Stimulated activated CD4-positive, alpha-beta T cell treated with anti-CD3 and anti-CD28 coated beads, Interleukin-4, amount 100 ng/mL, for 48 hours (primary cell): ENCODE measurements at places on chromosomes 7 and 10.

DNA sequence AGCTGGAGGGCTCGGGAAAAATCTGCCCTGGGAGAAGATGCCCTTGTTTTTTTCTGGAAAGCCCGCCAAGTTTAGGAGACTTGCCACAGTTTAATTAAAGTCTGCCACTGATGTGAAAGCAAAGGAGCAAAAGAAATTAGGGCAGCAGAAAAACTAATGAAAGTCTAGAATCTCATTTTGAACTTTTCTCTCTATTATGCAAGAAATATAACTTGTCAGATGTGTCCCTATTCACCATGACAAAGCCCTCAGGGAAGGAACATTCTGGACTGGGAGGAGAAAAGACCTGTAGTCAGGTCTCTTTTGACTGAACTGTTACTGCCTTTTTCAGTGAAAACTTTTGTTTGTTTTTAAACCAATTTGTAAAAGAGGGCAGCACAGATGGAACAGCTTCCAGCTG is 715.5 kb downstream of the SORCS3 start:
- no peak for DNase-seq

- DNase-seq: peak; percentile 54
Observed at GRCh38 chr10:102643336-102644065, 778 bp upstream of the TRIM8 start.

DNA sequence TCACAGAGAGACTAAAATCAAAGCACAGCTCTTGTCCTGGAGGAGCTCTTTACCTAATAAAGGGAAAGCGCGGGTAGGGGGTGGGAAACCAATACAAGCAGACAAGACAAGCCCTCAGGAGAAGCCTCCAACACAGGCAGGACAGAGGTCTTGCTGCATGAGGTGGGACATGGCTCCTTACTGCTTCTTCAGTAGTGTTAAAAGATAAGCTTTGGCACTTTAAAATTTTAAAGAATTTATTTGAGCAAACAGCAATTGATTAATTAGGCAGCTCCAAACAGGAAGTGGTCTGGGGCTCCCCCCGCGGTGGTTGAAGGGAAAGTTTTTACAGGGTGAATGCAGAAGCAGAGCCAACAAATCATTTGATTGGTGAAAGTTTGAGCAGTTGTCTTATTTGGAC is 50.3 kb upstream of the MACC1 start:
- DNase-seq: no peak

DNA sequence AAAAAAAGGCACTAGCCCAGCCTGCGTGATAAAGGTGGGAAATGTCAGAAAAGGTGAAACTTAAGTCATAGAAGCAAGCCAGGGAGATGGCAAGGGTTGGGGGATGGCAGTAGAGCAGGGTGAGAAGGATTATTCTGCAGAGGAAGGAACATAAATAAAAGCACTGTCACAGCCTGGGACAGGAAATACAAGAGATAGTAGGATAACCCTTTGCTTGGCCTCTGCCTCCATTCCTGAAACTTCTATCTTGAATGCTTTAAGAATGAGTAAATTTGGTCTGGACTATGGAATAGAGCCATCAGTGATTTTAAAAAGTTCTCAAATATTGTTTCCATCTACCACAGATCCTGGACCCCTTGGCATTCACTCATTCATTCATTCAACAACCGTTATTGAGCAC is 50.0 kb downstream of the ABCC2 start:
- no peak for DNase-seq

DNA sequence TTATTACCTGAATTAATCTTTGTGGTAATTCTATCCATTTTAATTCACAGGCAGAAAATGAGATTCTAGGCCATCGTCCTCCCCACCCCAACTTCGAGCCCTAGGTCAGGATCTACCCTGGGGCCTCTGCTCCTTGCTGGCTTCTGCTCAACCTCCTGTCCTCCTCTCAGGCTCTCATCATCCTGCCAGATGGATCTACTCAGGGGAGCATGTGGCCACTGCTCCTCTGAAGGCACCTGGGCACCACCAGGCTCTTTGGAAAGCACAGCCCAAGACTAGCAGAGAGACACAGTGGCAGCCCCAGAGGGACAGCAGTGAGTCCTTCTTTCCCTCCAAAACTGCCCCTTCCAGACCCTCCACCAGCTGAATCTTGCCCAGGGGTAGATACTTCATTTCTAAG is 248.2 kb downstream of the TCERG1L start:
- DNase-seq: no peak

DNA sequence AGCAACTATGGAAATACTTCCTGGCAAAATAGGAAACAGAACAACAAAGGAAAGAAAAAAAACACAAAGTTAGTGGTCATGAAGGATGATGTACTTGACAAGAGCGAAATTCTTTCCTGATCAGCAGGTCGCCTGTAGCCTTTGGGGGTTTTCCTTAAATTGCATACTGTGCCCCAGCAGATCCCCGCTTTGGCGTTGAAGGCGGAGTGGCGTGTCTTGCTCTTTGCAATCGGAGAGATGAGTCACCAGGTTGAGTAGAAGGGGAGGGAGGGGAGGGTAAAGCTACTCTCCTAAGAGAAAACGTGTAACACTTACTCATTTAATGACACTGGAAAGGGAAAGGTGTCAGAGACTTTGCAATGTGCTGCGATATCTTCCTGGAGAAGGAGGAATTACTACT is 587.2 kb downstream of the SORCS1 start:
- DNase-seq: no peak
